Calu3 (cell line): ENCODE measurements at places on chromosomes 5 and 9.
A peak's percentile ranks its signal among the peaks of the same experiment; 100 is the strongest.

DNA sequence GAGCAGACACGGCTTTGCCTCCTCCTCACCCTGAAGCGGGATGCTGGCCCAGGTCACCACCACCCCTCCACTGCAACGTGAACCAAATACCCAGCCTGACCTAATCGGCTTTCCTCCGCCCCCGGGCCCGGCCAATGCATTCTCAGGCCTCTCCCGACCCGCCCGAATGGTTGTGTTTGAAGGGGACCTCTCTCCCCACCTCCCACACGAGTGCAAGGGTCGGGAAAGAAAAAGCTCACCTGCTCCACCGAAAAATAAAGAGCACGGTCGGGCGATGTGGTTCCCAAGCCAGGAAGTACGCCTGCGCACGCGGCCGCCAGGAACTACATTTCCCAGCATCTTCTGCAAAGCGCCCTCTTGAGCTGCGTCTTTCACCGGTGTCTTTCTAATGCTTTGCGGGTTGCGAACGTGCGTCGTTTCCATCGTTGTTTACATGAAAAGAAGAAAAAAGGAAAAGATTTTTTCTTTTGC is at the start of gene ZNF883:
Gene ZNF883, minus strand, starts transcription at position 282 of the 471 bp plus-strand sequence.
- DNase-seq, result peak; percentile 46

GRCh38 chr5:112604732-112605630 is 132.7 kb upstream of the APC start:
- DNase-seq, result peak; percentile 42

DNA sequence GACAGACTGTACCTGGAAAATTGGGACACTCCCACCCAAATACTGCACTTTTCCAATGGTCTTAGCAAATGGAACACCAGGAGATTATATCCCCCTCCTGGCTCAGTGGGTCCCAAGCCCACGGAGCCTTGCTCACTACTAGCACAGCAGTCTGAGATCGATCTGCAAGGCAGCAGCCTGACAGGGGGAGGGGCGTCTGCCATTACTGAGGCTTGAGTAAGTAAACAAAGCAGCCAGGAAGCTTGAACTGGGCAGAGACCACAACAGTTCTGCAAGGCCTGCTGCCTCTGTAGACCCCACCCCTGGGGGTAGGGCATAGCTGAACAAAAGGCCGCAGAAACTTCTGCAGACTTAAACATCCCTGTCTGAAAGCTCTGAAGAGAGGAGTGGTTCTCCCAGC is 260.0 kb upstream of the ST8SIA4 start:
- no peak for DNase-seq

DNA sequence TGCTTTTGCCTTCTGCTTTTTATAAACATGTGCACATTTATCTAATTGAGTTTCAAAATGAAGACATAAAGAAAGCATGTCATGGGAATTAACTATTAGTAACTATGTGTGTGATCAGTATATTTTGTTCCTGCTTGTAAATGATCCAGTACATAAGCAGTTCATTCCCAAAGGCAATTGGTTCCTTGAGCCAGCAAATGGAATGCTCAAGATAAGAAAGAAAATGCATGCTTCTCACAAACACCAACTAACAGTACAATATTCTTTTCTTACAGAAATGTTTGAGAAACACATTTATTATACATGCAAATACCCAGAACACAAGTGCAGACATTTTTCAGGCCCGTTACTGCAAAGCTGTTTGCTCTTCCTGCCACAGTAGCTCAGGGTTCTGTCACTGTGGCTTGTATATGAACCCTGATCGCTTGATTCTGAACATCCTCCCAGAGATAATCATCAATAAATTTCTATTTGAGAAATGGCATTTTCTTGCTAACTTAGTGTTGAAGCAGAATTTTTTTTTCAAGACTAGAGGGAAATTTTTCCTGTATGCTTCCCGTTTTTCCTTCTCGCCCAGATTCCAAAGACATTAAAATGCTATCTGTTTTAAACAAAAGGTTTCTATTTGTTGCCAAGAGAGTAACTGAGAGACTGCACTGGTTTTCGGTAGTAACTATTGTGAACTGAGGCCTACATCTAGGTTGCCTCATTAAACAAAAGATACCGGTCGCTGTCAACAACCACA is 1.9 kb downstream of the GNAQ start:
- DNase-seq, result no peak

DNA sequence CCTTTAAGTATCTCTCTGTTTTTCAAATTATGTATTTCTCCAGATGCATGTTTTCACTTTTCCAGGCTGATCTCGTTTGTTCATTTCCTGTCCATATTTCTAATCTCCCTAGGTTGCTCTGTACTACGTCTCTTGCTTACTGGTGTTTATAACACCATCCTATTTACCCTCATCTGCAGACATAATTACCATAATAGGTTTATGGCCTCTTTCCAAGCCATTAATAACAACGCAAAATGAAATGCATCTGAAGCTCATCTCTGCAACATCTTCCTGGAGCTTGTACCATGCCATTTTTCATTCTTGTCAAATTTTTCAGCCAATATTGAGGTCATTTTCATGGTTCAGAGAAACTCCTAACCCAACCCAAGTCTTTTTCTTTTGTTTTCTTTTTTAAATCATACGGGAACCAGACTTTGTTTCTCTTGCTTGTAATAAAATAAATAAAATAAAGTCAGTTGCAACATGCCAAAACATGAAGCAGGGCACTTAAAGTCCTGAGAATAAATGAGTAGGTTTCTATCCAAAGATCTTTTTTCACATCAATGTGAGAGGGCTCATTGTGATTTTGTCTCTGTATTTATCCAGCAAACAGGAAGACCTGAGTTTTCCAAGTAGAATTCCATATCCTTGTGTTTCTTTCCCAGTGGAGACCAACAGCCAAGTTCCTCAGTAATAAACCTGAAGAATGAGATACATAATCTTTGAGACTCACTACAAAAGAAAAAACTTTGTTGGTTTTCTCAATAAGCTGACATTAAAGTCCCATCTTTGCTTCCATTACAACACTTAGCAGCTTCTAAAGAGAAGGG is 37.0 kb downstream of the DPYSL3 start:
- no peak for DNase-seq

- no peak for DNase-seq
Observed at GRCh38 chr9:7045361-7045760, 287.6 kb downstream of the KDM4C start.

GRCh38 chr9:4489562-4489918 is 728 bp upstream of the SLC1A1 start:
- peak; percentile 45 for DNase-seq

- no peak for DNase-seq
Observed at GRCh38 chr5:53089481-53089991, 20.0 kb downstream of the MOCS2 start.

DNA sequence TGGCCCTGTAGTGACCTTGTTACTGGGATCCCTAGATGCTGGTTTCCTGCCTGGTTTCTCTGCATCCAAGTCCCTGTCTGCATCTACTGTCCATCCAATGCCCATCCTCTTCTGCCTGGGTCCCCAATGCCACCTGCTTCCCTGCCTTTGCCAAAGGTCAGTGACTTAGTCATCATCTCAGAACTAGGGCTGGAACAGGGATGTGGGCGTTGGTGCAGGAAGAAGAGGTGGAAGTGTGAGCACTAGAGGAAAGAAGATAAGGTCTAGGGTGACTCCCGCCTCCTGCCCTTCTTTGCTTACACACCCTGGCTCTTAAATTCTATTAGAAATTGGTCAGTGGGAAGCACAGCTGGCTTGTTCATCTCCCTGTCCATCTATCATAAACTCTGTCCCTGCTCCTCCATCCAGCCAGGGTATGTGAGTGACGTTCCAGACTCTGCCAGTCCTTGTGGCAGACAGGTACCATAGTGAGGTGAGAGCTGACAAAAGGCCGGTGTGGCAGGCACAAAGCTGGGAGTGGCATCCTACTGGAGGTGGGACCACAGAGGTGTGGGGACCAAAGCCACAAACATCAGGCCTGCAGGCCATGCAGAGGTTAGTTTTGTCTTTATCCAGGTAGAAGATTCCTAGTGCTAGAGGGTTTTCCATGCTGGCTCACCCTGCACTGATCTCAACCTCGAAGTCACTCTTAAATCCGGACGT is 9.2 kb downstream of the PTPN3 start:
- DNase-seq, result no peak

DNA sequence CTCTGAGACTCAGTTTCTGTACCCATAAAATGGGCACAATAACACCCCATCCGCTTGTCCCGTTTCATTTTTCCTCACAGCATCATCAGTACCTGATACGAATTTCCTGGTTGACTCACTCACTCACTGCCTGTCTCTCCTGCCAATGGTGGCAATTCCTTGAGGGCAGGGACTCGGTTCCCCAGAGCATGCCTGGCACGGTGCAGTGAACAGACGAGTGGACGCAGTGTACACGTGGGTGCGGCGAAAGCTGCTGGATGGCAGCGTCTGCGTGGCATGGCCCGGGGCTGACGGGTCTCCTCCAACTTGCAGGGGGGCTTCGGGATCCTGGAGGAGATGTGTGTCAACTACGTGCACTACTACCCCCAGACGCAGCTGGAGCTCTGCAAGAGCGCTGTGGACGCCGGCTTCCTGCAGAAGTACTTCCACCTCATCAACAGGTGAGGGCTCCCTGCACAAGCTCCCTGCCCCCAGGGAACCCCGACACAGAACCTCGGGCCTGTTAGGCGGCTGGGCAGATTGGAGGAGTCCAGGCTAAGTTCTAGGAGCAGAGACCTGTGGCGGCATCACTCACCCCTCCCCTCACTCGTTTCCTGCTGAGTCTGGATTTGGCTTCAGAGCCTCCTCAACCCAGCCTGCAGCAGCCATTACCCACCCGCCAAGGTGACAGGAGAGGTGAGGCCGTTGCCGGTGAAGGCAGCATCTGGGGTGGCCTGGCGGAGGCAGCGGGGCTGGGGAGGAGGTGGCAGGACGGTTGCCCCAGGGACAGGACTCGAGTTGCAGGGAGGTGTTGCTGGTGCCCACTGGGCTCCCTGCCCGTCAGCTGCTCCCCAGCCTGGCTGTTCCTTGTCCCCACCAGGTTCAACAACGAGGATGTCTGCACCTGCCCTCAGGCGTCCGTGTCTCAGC is 20.3 kb downstream of the DBH start:
- DNase-seq, result no peak

DNA sequence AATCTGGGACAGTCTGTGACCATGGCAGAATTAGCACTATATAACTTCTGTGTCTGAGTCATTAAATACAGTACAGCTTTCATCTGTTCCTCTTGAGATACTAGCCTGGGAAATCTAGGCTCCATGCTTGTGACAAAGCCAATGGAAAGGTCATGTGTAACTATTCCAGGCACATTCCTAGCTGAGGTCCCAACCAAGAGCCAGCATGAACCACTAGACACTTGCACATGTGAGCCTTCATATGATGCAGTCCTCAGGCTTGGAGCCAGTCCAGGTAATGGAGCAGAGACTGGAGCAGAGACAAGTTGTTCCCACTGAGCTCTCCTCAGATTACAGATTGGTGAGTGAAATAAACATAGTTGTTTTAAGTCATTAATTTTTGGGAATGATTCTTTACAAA is 412.4 kb upstream of the ZNF462 start:
- no peak for DNase-seq

GRCh38 chr5:159106193-159106568 is 6.5 kb upstream of the EBF1 start:
- no peak for DNase-seq

DNA sequence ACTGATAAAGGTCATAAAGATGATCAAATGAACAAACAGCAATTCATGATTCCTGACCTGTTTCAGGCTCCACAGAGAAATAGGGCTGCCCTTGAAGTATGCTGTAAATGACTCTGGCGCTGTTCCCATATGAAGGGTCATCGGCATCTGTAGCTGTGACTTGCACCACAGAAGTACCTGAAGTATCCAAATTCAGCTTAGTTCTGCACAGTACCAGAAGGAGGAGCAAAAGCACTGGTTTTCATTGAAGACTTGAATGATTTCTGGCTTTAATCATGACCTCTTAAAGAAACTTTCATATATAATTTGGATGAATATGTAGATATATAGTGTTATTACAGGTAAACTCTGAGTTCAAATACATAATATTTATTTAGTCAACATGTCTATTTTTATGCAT is 109.1 kb downstream of the CDH10 start:
- no peak for DNase-seq

DNA sequence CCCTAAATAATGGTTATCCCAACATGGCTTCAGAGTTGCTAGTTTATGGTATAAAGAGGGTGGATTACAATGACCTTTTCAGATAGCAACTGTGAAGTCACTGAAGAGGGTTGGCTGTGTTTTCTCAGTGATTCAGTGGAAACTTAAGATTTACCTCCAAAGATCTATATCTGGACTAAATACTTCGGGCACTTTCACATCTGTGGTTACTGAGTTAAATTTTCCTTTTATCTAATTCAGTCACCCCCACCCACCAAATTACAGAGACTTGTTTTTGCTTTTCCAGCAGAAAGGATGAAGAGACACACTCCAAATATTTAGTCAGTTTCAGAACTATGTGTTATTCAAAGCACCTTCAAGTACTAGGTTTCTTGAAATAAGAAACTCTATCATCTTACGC is 573.2 kb downstream of the CCDC171 start:
- DNase-seq, result no peak

- no peak for DNase-seq
Observed at GRCh38 chr5:168611165-168611564, 32.0 kb upstream of the PANK3 start.

DNA sequence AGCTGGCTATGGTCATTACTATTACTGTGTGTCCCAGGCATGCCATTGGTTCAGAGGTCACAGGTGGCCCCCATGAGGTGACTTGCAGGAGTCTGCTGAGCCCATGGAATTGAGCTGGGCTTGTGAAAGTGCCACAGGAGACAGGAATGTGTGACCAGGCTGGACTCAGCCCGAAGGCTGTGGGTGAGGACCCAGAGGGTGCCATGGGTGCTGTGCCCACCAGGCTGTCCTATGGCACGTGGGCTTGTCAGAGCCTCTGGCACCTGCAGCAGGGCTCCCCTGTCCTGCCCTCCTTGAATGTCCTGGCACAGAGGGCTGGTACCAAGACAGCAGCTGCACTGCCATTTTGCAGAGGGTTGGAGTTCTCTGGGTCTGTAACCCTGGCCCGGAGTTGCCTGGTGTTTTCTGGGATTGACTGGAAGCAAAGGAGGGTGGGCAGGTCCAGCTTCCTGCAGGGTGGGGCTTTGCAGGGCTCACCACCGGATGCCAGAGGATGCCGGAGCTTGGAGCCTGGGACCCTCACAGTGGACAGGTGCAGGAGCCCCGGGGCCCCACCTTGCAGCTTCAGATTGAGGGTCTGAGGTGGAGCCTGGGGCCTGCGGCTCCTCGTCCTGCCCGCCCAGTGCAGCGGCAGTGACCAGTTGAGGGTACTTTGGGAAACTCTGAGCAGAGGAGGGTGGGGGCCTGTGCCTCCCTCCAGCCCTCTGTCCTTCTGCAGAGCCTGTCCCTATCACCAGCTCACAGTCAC is 14.2 kb downstream of the COL5A1 start:
- DNase-seq, result no peak

- DNase-seq, result peak; percentile 6
Observed at GRCh38 chr5:108102463-108102862, 279.4 kb downstream of the FBXL17 start.
